ENCODE measurements at places on chromosomes 1 and 21. TPM values are rescaled to one million over a fixed set of nuclear protein-coding genes. Genes with fewer than 3 reads are reported as not detected.

MPC2 gene
- 51.6 TPM for total RNA-seq

VTCN1 gene
- total RNA-seq, result not detected

LRRC71 gene
- not detected for total RNA-seq

CELA2A gene
- not detected for total RNA-seq

ZNF281 gene
- 34.9 TPM for total RNA-seq

TMPRSS3 gene
- total RNA-seq, result not detected

PLA2G2D gene
- not detected for total RNA-seq

MYOM3 gene
- total RNA-seq, result 0.70 TPM

MAP1LC3C gene
- 0.65 TPM for total RNA-seq

ARMH1 gene
- total RNA-seq, result 1.7 TPM

SNAPIN gene
- 41.8 TPM for total RNA-seq

NBPF19 gene
- 14.0 TPM for total RNA-seq

Data from chondrocyte (in vitro differentiated cells).